ENCODE measurements at places on chromosomes 12 and 14.

DNA sequence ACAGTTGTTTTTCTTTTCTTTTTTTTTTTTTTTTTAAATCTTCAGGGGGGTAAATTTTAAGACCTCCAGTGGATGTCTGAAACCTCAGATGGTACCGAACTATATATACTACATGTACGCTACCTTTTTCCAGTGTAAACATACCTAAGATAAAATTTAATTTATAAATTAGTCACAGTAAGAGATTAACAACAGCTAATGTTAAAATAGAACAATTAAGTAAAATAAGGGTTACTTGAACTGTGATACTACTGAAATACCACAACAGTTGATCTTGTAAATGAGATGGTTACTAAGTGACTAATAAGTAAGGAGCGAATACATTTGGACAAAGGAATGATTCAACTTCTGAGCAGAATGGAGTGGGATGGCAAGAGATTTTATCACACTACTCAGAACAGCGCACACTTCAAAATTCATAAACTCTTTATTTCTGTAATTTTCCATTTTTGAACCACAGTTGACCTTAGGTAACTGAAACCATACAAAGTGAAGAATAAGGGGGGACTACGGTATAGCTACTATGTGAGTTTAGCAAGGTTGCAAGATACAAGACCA, 80.5 kb upstream of the PCED1B start:
- no peak for DNase-seq

DNA sequence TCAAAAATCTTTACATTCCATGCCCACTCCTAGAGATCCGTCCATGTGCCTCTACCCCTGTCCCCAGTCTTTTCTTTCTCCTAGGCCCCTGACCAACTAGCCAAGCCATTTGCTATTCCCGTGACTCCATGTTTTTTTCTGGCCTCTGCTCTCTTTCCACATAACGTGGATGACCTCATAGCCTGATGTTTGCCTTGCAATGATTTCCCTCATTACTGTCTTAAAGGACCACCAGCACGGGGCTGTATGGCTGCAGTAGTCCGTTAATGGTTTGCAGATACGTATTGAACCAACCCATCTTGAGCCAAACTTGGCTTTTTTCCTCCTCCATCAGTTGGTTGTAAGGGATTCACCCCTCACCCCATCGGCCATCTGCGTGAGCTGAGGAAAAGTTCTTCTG, 226.0 kb downstream of the PCNX1 start:
- no peak for DNase-seq

GRCh38 chr12:98354520-98355035, 160.8 kb upstream of the TMPO start:
- no peak for DNase-seq

DNA sequence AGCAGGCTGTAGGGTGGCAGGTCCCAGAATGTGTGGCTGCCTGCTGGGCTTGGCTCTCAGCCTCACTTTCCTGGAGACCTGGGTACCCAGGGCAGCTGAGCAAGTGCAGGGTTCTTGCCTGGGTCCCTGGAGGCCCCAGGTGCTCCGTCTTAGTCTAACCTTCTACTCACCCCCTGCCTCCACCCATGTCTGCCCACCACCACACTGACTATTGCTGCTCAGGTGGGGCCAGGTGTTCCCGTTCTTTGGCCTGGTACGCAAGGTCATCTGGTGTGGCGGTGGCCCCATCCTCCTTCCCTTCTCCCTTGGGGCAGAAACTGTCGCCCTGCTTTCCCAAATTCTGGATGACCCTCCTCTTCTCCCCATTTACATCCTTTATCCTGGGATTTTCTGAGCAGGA, 319.9 kb downstream of the TMEM121 start:
- DNase-seq = no peak

DNA sequence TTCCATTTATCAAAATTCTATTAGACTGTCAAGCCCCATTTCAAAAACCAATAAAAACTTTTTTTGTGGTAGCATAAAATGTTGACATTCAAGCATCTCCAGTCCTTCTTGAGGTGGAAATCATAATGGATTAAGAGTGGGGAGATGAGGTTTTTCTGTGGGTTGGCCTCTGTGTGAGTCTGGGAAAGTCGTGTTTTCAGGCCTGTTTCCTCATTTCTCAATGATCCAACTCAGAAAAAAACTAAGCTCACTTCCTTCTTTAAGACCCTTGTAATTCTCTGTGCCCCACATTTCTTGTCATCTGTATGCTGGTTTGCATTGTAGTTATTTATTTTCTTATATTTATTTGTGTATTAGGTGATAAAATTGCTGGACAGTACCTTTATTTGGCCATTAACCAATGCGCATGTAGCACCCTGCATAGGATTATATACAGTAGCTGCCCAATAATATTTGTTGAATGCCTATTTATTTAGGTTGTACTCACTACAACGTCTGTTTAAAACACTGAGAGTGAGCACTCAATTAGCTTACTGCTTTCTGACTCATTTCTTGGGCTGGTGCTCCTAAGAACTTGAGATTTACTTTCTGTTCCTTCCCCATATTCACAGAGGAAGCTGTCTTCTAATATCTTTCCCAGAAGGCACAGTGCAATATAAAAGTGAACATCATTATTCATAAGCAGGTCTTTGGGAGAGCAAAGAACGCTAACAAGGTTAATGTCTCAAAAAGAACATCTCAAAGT, 121.9 kb downstream of the DNAI7 start:
- no peak for DNase-seq

DNA sequence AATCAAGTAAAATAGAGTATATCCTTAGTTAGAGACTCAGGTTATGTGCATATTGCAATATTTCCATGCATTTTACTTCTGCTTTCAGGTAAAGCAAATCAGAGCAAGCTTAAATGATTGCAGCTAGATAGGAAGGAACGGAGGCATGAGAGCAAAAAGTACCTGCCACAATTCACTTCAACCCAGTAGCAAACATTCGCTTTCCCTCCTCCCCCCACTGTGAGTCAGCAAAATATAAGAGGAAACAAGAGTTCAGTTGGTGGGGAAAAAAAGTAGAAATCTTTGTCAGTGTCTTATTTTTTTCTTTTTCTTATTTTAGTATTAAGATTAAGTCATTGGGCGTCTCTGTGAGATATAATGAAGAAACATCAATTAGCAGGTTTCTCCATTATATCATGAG, 475.4 kb downstream of the NPAS3 start:
- DNase-seq = no peak

- DNase-seq = no peak
Measured at GRCh38 chr12:48980953-48981756, 3.0 kb downstream of the WNT1 start.

DNA sequence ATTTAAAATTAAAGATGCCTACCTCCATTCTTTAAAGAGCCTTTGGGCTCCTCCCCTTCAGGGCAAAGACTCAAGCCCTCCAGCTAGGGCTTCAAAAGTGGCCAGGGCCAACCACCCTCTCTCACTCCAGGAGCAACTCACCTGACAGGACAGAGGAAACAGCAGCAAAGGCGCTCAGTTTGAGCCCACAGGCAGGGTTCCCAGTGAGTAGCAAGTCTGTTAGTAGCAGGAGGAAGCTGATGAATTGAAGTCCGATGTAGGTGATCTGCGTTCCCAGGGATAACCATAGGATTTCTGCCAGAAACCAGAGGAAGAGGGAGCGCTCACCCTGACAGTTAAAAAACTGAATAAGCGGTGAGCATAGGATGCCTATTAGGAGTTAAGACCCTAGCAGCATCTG, 15.7 kb downstream of the GSG1 start:
- no peak for DNase-seq

DNA sequence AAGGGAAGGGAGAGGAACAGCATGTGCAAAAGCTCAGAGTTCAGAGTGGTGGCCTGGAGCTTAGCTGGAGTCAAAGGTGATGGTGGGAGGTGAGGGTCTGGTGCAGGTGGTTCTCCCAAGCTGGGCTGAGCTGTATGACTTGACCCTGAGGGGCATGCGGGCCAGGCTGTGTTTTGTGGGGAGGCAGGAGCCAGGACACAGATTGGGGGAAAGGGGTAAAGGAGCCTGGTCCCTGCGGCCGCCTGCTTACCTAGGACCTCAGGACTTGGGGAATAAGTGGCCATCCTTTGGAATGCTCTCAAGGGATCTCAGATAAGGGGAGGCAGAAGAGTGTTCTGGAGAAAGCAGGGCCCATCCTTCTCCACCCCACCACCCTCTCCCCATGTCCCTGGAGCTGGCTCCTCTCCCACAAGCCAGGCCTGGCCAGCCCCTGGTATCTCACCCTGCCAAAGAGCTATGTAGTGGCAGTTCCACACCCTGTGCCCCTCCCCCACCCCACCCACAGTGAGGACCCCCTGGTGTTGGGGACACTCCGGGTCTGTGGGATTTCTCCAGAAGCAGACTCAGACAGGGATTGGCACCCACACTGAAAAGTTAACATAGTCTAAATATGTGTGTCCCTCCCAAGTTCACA, 19.9 kb upstream of the CEP170B start:
- no peak for DNase-seq

GRCh38 chr12:13088496-13088895, 15.0 kb downstream of the GSG1 start:
- DNase-seq = no peak

DNA sequence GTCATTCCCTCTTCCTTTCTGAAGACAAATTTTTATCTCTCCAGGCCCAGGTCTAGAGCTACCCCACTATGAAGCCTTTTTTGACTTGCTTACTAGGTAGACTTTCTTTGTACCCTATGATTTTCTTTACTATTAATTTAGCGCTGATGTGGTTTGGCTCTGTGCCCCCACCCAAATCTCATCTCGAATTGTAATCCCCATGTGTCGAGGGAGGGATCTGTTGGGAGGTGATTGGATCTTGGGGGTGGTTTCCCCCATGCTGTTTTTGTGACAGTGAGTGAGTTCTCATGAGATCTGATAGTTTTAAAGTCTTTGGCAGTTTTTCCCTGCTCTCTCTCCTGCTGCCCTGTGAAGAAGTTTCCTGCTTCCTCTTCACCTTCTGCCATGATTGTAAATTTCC, 118.1 kb downstream of the SLC38A1 start:
- no peak for DNase-seq

DNA sequence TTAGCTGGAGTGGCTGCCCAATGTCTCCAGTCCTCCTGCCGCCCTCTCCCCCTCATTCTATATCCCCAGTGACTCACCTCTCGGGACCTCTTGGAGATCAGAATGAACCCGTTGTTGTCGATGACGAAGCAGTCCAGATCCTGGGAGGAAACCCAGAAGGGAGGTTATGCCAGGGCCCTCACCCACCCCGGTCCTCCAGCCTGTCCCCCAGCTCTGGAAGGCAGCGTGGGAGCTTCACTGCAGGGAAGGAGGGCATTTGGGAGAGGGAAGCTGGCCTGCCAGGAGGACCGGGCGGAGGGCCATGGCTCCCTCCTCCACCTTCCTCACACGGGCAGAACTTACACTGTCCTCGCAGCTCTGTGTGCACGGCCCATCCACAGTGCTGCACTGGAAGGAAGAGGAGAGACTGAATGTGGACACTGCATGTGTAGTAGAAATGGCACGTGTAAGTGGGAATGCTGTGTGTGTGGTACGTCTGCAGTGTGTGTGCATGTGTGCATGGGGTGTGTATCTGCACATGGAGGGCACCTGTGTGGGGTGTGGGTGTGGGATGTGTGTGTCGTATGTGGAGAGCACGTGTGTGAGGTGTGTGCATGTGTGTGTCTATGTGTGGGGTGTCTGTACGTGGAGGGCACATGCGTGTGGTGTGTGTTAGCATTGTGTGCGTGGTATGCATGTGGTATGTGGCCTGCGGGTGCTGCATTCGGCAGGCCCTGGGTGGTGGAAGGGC, 10.0 kb upstream of the LRTM2 start:
- DNase-seq = no peak

DNA sequence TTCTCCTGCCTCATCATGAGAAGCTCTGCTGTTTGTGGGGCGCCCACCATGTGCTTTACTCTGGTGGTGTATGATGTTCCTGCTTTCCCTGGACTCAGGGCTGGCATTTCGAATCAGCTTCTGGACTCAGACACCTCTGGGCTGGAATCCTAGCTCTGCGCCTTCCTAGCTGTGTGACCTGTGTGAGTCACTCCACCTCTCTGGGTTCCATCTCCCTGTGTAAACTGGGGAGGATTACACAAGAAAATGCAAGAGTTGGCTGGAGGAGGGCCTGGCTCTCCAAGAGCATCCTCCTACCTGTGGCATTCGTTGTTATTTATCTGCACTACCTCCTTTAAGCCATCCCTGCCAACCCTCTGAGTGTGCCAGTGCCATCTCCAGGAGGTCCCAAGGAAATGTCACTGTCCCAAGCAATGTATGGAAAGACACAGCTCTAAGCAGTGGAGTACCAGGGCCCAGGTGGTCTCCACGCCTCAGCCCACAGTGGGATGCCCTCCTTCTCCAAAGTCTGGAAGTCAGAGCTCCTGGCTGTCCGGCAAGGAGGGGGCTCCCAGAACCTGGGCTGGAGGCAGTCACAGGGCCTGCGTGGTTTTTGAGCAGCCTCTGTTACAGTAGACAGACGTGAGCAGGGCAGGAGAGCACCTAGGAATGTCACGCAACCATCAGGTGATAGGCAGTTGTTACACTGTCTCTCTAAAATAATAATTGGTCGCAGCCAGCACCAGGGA, 7.3 kb upstream of the TNFAIP2 start:
- DNase-seq = no peak

GRCh38 chr12:50732591-50732990, 31.3 kb upstream of the ATF1 start:
- DNase-seq = no peak

DNA sequence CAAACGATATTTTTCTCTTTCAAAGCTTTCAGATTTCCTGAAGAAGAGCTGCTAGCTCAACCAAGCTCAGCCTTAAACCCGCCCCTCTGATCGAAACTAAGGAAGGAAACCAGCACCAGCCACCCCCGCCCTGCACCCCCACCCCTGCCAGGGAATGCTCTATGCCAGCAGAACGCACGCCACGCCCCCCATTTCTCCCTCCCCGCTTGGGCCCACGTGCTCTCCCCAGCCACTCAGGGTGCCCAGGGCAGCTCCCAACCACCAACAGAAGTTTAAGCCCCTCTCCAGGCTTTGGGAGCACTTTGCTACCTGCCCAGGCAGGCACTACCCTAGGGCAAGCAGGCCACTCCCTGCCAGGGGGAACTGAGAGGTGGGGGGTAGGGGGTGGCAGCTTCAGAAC, 18.8 kb upstream of the KRT78 start:
- no peak for DNase-seq

DNA sequence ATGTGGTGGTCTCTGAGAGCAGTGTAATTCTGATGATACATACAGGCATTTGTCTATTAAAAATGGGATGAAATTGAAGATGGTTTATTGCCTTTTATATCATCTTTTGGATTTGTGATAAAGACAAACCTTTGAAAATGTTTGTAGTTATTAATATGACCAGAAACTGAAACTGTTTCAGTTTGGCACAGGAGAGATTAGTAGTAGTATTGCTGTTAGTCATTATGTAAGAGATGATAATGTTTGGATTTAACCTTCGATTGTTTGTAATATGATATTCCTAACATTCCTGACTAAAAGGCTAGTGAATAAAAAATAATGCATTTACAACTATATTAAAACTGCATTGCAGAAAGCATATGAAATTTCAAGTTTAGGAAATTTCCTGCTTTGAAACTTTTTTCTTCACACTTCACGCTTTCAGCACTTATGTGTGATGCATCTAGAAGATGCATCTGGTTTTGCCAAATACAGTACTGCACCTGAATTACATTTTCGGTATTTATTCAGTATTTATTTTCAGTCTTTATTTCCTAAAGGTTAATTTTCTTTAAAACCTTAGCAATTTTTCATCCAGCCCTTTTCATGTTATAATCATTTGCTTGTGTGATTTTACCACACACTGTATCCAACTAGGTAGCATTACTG, 25.5 kb downstream of the ADIPOR2 start:
- no peak for DNase-seq

- DNase-seq = peak; percentile 7
Measured at GRCh38 chr14:43503508-43503907, 1003.6 kb downstream of the FSCB start.

- no peak for DNase-seq
Measured at GRCh38 chr12:16037533-16037932, 126.4 kb downstream of the DERA start.

- DNase-seq = no peak
Measured at GRCh38 chr14:80955416-80955941, at the start of gene TSHR. Gene TSHR (plus strand): TSS chr14:80955621. CDS start chr14:80955681, 60 bp downstream.
